ENCODE measurements at places on chromosomes 3 and 15.

GRCh38 chr3:41141433-41142167 is 57.7 kb upstream of the CTNNB1 start:
- DNase-seq: no peak

- DNase-seq: no peak
These were observed 39.5 kb upstream of the IQSEC1 start for GRCh38 chr3:13112521-13113345.

GRCh38 chr3:192819001-192819569 is 91.7 kb upstream of the FGF12 start:
- peak; percentile 85 for DNase-seq

DNA sequence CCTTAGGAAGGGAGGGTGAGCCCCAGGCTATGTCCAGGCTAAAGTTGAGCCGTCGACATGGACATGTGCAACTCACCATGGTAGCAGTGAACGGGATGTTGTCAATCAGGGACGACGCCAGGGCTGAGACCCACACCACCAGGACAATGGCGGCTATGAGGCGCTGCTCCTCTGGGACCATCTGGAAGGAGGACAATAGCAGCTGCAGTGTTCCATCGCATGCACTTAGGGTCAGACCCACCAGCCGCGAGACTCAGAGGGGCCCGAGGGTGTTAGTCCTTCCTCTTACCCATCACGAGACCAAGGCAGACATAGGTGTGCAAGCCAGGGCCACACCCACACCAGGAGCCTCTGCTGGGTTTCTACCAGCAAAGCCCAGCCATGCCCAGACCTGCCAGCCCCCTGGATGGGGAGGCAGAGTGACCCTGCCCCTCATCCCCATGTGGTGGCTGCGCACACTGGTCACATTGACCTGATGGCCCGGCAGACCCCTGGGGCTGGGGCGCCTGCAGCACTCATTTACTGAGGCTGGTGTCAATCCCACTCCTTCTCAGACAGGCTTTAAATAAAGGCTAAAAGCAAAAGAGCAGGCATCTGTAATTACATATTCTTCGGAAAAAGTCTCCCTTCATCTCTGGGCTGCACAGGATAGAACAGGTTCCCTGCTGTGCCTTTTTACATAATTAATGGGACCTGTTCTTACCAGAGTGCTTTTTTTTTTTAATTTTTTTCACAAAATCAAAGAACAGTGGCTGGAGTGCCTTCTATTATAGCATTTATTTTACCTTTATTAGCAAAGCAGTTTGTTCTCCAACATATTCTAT is 227.8 kb downstream of the OCA2 start:
- no peak for DNase-seq

GRCh38 chr3:141811348-141811747 is 48.1 kb downstream of the GRK7 start:
- DNase-seq: no peak

Data from fibroblast of mammary gland (primary cell).